GM23248 (cell line): ENCODE measurements at places on chromosomes 12 and 14. TPM values are rescaled to one million over a fixed set of nuclear protein-coding genes. Genes with fewer than 3 reads are reported as not detected.
A peak's percentile ranks its signal among the peaks of the same experiment; 100 is the strongest.

GRCh38 chr14:92105893-92106142 lies 564 bp downstream of the ATXN3 start:
- DNase-seq = peak; percentile 77

The GRIP1 gene
- polyA plus RNA-seq = not detected in 2 replicates

DNA sequence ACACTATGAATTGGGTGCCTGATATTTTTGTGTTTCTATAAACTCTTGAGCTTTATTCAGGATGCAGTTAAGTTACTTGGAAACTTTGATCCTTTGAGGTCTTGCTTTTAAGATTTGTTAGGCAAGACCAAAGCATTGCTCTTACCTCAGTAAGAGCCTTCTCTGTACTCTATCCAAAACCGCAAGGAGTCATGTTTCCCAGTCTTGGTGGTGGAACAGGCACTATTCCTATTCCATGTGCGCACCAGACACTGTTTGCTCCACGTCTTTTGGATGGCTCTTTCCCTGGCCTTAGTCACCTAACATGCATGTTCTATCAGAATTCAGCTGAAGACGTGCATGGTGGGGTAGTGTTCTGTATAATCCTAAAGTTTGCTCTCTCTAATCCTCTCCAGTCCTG lies 23.5 kb downstream of the CSRP2 start:
- DNase-seq = no peak

- peak; percentile 82 for DNase-seq
Measured at GRCh38 chr14:77641534-77642341, 25.3 kb upstream of the SPTLC2 start.

GRCh38 chr14:84236290-84236689 lies 1293.7 kb upstream of the FLRT2 start:
- no peak for DNase-seq

DNA sequence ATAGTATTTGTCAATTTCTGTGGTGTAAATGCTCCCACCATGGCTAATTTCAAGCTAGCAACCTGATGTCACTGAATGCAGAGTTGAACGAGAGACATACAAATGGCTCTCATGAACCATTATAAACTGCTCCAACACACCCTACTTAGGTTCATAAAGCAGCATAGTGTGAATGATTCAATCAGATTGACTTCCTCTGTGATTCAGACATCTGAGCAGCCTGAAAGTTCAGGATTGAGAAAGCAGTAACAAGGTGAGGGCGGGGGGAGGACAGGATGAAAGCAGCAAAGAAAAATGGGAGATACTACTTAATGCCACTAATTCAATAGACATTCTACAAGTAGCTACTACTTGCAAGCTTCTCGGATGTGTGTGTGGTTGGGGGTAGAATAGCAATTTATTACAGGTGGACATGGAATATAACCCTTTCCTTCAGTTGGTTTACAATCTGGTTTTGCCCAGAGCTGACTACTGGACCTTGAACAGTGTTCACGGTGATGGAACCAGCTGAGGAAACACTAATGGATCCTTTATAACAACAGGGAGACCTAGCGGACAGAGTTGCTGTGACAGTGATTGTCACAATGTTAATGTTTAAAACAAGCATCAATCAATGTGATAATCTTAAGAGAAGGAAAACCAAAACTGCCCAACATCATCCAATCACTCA lies 52.5 kb upstream of the PELI2 start:
- no peak for DNase-seq

The EXOC5 gene
- polyA plus RNA-seq = 74.7 and 79.8 TPM in 2 replicates

GRCh38 chr14:80784820-80785219 lies 156.7 kb downstream of the CEP128 start:
- peak; percentile 41 for DNase-seq

- DNase-seq = no peak
Measured at GRCh38 chr14:72645706-72646105, 248.2 kb downstream of the DPF3 start.

- DNase-seq = no peak
Measured at GRCh38 chr14:90487031-90487430, 90.2 kb downstream of the CALM1 start.

The ACOT6 gene
- not detected in 2 replicates for polyA plus RNA-seq

GRCh38 chr14:90467501-90467900 lies 70.7 kb downstream of the CALM1 start:
- DNase-seq = no peak

- no peak for DNase-seq
Measured at GRCh38 chr12:108181095-108181454, 52.0 kb downstream of the WSCD2 start.

The MPHOSPH9 gene
- 11.3 and 18.0 TPM in 2 replicates for polyA plus RNA-seq

GRCh38 chr12:34389378-34390170 lies 367.3 kb downstream of the ALG10 start:
- DNase-seq = no peak

GRCh38 chr14:95254288-95254687 lies 65.4 kb downstream of the CLMN start:
- no peak for DNase-seq

DNA sequence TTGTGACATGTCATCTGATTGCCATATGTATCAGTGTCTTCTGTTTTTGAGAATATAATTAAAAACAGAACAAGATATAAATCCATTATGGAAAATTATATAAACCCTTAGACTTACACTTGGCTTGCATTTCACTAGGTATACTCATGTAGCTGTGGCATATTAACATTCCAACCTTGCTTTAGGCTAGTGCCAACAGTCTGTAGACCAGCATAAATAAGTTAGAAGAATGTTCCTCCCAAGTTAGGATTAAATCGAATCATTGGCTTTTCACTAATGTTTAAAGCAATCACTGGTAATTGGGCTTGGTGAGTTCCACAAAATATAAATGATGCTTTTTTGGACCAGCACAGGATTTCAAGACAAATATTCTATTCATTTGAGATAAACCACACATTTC lies 103.0 kb downstream of the LIN7A start:
- DNase-seq = no peak

DNA sequence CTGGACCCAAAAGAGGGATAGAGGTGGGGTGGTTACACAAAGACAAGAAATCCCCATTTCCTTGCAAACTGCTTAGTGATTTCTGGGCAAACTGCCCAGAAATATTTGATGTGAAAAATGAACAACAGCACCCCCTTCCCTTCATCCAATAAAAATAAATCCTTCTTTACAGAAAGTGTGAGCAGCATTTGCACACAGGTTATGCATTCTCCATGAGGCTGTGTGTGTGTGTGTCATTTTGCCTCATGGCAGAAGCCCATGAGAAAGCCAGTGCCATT lies 17.2 kb upstream of the NRXN3 start:
- peak; percentile 9 for DNase-seq

GRCh38 chr14:51182131-51182565 lies 57.9 kb upstream of the TMX1 start:
- peak; percentile 84 for DNase-seq

The PARPBP gene
- 9.5 and 10.3 TPM in 2 replicates for polyA plus RNA-seq

The LRFN5 gene
- polyA plus RNA-seq = 0.43 and 0.54 TPM in 2 replicates
